ENCODE measurements at places on chromosomes 5 and 9.

- peak; percentile 17 for DNase-seq
Measured at GRCh38 chr5:80713631-80714030, 58.8 kb upstream of the DHFR start.

DNA sequence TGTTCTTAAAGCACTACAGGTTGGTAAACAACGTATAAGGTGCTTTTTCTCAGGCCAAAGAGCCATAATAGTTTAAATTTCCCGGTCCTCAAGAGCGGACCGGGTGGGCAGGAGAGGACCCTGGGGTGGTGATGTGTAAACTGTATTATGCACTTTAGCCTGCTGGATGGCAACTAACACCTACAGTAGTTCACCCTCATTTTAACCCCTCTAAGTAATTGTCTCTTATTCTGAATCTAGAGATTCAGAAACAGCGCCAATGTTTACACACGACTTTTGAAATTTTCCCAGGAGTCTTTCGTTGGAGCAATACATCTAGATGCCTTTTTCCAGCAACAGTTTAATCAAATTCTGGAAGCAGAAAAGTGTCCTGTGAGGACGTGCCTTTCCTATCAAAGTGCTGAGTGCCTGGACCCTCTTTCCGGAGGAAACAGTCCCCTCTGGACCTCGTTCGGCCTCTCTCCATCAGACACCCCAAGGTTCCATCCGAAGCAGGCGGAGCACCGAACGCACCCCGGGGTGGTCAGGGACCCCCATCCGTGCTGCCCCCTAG, 676 bp upstream of the OCLN start:
- no peak for DNase-seq

DNA sequence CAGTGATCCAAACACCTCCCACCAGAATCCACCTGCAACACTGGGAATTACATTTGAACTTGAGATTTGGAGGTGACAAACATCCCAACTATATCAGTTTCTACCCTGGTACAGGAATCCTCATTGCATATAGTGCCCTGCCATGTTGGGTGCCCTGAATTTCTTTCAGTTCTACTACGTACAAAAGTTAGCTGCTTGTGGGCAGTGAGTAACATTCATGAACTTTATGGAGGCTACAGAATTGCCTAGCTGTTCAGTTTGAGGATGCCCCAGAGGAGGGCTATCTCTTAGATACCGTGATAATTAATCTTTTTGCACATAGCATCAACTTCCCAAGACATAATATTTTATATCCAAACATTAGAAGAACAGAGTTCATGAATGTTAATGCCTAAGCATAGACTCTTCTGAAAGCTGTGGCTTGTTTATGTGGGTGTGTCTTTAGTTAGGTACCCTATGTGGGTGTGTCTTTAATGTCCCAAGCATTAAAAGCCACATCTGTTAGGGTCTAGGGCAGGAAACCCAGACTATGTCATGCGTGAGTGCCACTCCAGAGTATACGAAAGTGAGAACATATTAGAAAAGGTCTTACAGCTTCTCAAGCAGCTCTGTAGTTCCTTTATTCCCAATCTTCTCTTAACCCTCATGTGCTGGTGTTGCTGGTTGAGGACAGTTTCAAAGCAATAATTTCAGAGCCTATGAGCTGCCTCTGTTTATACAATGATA, 47.0 kb upstream of the CHD1 start:
- DNase-seq, result no peak

DNA sequence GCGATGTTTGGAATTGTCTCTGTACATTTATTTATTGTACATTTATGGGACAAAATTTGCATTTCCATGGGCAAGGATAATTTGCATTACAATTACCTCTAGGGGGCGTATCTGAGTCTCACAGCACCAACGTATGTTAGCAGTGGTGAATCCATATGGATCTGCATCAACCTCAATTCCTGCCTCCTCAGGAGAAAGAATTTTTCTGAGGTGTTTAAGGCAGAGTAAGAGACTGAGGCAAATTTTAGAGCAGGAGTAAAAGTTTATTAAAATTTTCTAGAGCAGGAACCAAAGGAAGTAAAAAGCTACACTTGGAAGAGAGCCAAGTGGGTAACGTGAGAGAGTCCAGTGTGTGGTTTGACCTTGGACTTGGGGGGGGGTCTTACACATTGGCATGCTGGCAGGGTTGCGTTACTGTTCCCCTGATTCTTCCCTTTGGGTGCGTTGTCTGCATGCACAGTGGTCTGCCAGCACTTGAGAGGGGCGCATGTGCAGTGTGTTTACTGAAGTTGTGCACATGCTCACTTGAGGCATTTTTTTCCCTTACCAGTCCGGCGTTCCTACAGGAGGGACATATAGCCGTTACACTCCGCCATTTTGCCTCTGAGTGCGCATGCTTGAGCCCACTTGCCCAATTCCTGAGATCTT, 21.0 kb upstream of the RAB14 start:
- DNase-seq, result no peak

DNA sequence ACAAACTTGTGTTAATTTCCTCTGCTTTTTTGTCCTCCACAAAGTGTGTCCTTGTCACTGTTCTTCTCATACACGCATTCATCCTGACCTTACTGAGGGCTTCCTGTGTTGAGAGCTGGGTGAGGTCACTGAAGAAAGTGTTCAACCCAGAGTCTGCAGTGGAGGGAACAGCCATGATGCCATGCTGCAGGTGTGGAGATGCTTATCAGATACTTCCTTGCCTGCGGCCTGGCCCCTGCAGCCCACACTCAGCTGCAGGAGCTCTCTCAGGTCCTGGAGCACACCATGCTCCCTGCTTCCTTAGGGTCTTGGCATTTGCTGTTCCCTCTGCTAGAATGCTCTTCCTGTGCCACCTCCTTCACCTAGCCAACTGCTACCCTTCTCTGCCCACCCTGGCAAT, 108.1 kb upstream of the SPRY4 start:
- peak; percentile 57 for DNase-seq

- DNase-seq, result no peak
Measured at GRCh38 chr9:19660019-19660418, 128.8 kb downstream of the SLC24A2 start.

GRCh38 chr9:23492126-23493002, 333.7 kb downstream of the ELAVL2 start:
- no peak for DNase-seq

DNA sequence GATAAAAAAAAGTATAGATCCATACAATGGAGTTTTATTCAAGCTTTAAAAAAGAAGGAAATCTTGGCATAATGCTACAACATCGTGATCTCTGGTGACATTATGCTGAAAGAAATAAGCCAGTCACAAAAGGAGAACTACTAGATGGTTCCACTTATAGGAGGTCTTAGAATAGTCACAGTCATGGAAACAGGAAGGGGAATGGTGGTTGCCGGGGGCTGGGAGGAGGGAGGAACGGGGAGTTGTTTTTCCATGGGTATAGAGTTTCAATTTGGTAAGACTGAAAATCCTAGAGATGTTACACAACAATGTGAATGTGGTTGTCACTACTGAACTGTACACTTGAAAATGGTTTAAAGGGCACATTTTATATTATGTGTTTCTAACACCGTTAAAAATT, 94.5 kb downstream of the CFAP90 start:
- no peak for DNase-seq

DNA sequence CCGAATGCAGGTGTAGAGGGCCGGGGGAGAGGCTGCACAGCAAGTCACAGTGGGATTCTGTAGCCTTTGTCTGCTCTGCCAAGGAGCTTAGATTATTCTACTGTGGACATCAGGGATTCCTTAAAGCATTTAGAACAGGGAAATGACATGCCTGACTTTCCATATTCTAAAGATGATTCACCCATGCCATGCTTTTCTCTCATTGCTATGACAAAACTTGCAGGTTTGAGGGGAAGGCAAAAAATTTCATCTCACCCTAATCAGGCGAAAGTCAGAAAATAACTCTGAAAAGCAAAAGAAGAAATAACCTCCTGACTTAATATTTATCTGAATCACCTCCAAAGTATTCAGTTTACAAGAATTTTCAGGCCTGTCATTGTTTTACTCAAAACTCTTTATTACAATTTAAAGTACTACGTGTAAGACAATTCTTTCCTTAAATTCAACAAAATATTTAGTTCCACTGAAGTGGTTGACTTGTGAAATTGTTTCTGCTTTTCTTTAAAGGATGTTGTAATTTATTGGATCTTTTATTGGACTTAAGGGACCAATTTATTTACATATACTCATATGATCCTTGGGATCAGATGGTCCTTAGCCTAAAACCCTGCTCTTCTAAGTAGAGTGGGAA, 30.0 kb upstream of the GAS1 start:
- no peak for DNase-seq

DNA sequence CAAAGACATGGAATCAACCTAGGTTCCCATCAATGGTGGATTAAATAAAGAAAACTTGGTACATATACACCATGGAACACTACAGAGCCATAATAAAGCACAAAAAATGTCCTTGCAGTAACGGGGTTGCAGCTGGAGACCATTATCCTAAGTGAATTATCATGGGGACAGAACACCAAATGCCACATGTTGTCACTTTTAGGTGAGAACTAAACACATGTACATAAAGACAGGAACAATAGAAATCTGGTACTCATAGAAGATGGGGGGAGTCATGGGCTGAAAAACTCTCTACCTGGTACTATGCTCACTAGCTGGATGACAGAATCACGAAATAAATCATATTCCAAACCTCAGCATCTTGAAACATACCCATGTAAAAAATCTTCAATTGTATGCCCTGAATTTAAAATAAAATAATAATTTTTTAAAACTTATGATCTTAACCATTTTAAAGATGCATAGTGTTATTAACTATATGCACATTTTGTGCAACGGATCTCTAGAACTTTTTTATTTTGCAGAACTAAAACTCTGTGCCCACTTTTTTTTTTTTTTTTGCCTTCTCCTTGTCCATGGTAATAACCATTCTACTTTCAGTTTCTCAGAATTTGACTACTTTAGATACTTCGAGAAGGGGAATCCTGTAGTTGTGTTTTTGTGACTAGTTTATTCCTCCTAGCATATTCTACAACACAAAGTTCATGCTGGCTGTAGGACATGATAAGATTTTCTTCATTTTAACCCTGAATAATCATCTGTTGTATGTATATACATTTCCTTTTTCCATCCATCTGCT, 1081.6 kb upstream of the ACO1 start:
- DNase-seq, result no peak

GRCh38 chr5:30414078-30414477, 779.4 kb upstream of the CDH6 start:
- no peak for DNase-seq

- no peak for DNase-seq
Measured at GRCh38 chr5:139182528-139183296, 15.5 kb downstream of the SIL1 start.

DNA sequence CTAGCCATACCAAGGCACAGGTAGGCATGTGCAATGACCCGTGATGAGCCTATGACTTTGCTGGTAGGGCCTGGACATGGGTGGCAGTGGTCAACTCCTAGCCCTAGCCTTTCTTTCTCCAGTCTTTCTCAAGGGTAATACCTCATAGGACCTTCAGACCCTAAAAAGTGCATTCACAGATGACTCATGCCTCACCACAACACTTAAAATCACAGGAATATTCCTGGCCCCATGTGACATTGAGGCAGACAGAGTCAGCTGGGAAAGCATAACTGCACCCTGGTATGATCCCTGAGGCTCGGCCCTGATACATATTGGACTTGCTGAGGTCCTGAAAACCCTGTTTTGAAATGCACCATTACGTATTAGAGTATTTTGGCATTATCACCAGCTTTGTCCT, 449.5 kb downstream of the HINT1 start:
- DNase-seq, result no peak

- DNase-seq, result no peak
Measured at GRCh38 chr9:89060790-89061189, 69.5 kb downstream of the S1PR3 start.

- no peak for DNase-seq
Measured at GRCh38 chr5:95798545-95798944, 24.0 kb downstream of the GLRX start.

GRCh38 chr9:125750627-125751011, 3.4 kb downstream of the PBX3 start:
- no peak for DNase-seq

GRCh38 chr5:170641589-170642031, 137.8 kb downstream of the KCNIP1 start:
- no peak for DNase-seq

DNA sequence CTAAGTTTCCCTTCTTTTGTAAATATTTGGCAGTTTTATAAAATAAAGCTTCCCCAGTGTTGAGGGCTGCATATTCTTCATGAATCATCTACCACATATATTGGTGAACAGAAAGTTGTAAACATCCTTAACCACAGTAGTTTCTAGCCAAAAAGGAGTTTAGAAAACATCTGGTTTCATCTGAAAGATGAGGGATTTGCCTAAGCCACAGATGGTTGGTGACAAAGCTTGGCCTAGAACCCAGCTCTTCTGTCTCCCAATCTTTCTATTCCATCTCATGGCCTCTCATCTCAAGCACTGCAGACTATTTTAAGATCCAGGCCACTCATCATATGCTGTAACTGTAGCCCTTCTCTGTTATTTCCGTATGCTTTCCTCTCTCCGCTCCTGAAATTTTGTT, 232.3 kb upstream of the TRPM3 start:
- DNase-seq, result no peak

- no peak for DNase-seq
Measured at GRCh38 chr5:124373883-124374282, 372.6 kb downstream of the ZNF608 start.

DNA sequence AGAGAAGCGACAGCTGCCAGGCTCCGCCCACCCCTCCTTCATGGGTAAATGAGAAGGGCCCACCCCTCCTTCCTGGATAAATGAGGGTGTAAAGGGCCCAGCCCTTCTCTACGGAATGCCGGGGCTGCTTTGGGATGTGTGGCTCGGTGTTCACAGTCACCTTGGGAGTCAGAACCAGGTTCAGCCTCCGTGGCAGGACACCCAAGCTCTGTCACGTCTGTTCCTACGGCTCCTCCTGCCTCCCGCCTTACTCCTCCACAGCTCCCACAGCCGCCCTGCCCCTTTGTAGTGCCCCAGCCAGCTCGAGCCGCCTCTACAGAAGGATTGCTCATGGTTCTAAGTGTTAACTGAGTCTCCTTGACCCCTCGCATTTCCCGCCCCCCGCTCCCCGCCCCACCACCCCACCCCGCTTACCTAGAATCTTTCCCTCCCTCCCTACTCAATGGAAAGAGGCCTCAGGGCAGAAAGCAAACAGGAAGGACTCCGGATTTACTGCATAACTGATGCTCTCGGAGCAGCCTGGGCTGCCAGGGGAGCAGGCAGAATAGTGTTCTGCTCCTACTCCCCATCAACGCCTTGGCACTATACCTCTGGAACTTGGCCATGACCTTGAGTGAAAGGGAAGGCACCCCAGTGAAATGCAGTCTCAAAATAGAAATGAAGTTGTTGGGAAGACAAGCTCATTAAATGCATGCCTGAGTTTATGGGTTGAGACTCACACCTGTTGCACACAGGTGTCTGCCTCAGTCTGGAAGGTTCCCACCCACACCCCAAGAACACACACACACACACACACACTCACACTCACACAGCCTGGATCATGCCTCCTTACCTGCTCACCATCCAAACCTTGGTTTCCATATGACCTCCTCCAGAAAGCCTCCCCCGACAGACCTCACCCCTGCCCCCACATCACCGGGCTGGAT, 59.6 kb downstream of the NEURL1B start:
- DNase-seq, result no peak

- no peak for DNase-seq
Measured at GRCh38 chr9:108374626-108375025, 481.2 kb downstream of the ACTL7B start.
